Activated naive CD4-positive, alpha-beta T cell treated with anti-CD3 and anti-CD28 coated beads, Interleukin-2, amount 10 ng/mL, durations not matched to agents 5 hours and 36 hours (primary cell): ENCODE measurements at places on chromosomes 13 and 19. TPM values are rescaled to one million over a fixed set of nuclear protein-coding genes. Genes with fewer than 3 reads are reported as not detected.

The SIGLEC5 gene
- total RNA-seq, result not detected

The NFIX gene
- total RNA-seq, result 3.0 TPM

The CEACAM3 gene
- total RNA-seq, result not detected

The ZNF317 gene
- 38.2 TPM for total RNA-seq

The ZNF737 gene
- total RNA-seq, result 18.7 TPM
